Calu3 (cell line): ENCODE measurements at places on chromosomes 4 and X.
A peak's percentile ranks its signal among the peaks of the same experiment; 100 is the strongest.

DNA sequence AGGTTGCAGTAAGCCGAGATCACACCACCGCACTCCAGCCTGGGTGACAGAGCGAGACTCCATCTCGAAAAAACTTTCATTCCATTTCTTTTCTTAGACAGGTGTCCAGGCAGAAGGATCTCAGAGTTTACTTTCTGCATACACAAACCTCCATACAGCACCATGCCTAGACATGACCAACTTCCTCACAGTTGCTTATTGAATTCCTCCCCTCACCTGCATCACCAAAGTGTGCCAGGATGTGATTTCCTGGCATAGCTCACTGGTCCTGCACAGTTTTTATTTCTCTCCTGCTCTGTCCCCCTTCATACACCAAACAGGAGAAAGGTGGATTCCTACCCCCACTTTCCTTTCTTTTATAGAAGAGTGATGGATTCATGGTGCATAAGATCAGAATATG, 34.7 kb upstream of the PPARGC1A start:
- DNase-seq = no peak

DNA sequence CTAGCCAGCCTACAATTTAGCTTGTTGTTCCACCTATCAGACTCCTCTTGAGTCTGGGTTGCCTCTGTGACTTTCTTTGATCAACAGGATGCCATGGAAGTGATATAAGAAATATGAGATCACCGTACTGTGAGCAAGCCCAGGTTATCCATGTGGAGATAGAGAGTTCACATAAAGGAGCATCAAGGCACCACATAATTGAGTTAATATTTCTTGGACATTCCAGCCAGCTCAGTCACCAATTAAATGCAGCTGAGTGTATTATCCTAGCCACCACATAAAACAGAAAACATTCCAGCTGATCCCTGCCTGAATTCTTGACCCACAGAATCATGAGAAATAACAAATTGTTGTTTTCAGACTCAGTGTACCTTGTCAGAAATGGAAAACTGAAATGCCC, 253.6 kb downstream of the PPP1R2C start:
- DNase-seq = no peak

- no peak for DNase-seq
Observed at GRCh38 chr4:53714236-53715140, 123.2 kb upstream of the LNX1 start.

- DNase-seq = no peak
Observed at GRCh38 chr4:31788676-31789075, 1068.5 kb downstream of the PCDH7 start.

DNA sequence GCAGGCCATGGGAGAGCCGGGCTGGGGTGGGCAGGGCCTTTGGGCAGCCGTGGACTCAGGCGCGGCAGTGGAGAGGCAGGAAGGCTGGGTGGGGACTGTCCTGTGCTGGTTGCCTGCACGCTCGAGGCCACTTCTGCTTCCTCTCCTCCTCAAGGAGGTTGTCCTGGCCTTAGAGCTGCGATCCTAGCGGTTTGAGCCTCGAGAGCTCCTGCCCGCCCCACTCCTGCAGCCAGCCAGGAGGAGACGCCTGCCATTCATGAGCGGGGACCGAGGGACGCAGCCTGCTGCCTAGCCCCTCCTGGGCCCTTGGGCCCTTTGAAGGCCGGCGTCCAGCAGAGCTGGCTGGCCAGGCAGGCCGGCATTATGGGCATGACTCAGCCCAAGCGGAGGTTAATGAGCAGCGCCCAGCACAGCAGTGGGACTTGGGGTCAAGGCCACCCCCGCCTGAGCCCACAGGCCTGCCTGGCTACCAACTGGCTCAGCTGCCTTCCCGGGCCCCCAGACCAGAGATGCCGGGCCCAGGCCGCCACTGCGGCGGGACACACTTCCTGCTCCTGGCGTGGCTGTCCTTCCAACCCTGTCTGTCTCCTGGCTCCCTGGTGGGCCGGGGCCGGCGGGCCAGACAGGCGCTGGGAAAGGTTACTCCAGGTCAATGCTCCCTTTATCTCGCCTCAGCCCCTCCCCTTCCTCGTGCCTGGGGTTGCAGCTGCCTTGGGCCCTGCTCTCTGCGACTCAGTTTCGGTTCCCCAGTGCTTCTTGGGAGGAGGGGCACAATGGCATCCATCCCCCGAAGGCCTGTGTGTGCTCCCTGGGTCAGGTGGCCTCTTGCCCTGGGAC, 1.8 kb downstream of the ABCD1 start:
- DNase-seq = peak; percentile 36

DNA sequence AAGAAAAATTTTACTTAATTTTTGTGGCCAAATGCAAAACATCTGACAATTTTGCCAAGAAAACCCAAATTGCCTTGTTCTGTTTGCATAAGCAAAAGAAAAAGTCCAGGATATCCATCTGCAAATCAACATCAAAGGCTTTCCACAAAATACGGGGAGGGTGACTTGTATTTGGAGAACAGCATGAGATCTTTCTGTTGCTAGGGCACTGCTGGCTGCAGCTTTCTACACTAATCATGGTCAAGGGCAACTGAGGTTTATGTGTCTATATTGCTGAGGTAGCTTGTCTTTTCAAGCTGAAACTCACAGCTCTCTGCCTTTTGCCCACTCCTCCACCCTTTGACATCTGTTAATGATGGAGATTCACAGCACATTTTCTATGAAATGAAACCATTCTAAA, 389.1 kb downstream of the NKX6-1 start:
- DNase-seq = no peak

GRCh38 chrX:27466051-27466450, 2.9 kb upstream of the PPP4R3C start:
- no peak for DNase-seq

DNA sequence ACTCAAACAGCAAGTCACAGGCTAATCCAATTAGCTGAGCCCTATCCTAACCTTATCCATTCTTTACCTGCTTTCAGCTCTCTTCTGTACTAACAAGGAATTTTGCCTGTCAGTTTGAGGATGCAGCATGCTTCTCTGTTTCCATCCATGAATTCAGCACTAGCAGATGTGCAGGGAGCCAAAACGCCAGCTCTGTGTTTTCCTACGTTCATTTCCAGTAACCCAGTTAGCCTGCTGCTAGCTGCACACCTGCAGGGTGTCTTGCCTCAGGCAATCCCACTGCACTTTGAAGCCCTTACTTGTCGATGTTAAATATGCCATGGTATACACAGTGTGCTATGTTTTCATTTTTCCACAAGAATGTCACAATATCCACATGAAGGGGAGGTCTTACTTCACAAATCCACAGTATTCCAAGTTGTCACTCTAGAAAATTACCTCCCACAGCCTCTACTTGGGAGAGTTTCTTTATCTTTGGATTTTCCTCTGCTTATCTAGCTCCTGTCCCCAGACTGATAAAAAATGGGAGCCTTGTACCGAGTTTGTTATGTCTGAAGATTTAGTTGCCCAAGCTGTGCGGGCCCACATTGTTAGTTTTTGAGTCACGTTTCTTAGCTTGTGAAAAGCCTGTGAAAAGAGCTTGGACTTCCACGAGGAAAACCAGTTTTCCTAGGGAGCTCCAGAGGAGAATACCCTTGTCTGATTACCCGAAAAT, 127.6 kb upstream of the HHIP start:
- DNase-seq = no peak

- peak; percentile 20 for DNase-seq
Observed at GRCh38 chrX:104195489-104196084, 29.3 kb downstream of the FAM199X start.

- DNase-seq = peak; percentile 29
Observed at GRCh38 chrX:151870602-151871001, 42.1 kb upstream of the MAGEA4 start.

DNA sequence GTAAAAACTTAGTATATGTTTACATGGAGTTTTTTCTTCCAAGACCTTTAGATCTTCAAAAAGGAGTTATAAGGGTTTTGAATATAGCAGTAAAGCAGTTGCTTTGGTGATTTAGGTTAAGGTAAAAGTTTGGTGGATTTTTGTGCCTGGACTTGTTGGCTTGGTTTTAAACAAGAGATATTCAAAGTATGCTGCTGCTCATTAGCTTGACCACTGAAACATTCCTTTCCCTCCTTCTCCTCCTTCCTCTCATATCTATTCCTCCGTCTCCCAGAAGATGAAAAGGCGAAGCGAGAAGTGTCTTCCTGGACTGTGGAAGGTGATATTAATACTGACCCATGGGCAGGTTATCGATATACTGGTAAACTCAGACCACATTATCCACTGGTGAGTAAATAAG, 38.4 kb downstream of the METAP1 start:
- no peak for DNase-seq

- DNase-seq = no peak
Observed at GRCh38 chr4:64266669-64267068, 142.6 kb downstream of the TECRL start.

DNA sequence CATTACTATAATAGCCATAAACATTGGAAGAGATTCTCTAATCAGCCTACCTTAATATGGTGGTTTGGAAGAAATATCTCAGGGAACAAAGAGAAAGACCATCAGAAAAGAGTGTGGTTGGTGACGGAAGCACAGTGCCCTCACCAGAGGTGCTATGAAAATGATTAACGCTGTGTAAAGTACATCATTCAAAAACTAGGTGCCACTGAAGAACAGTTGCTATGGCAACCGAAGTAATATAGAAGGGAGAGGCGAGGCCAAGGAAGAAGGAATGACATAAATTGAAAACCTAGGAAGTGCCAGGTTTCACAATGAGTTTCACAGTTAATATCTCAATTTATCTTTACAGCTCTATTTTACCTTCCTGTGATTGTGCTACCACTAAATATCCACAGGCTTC, 57.0 kb upstream of the ARSJ start:
- peak; percentile 45 for DNase-seq

DNA sequence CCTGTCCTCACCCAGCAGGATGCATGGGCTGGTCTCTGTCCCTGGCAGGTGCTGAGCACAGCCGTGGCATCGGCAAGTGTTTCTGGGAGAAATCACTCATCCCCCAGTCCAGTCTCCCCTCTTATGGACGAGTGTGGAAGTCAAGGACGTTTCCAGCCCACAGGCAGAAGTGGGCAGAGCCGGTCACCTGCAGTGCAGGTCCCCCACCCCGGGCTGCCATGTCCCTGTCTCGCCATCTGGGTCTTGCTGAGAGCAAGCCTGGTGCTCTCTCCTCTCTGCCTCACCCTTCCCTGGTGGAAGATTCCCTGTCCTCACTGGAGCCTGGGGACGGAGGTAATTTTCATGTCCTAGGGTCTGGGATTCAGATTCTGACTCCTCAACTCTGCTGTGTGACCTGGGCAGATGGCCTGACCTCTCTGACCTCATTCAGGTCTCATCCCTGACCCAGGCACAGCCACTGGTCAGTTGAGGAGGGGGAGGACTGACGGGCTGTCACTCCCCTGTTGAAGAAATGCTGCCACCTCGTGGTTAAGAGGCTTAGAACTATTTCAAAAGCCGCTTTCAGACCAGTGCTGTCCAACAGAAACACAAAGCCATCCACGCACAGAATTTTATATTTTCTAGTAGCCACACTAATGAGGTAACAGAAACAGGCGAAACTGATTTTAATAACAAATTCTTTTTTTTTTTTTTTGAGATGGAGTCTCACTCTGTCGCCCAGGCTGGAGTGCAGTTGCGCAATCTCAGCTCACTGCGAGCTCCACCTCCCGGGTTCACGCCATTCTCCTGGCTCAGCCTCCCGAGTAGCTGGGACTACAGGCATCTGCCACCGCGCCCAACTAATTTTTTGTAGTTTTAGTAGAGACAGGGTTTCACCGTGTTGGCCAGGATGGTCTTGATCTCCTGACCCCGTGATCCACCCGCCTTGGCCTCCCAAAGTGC, 1.8 kb downstream of the CPZ start:
- DNase-seq = peak; percentile 62

DNA sequence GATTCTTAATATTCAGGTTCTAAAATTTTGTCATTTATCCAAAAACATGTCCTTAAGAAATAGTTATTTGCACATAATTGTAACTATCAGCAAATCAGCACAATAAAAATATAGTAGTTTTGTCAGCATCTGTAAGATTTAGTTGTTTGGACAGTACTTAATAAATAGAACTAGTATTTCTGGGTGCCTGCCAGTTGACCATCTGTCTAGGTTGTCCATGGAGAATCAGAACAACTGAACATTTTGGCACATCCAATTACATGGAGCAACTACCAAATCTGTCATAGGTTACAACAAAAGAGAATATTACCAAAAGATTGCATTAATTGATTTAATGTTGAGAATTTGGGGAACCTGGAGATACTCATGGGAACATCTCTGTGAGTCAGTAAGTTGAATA, 305.5 kb upstream of the TACR3 start:
- DNase-seq = no peak

DNA sequence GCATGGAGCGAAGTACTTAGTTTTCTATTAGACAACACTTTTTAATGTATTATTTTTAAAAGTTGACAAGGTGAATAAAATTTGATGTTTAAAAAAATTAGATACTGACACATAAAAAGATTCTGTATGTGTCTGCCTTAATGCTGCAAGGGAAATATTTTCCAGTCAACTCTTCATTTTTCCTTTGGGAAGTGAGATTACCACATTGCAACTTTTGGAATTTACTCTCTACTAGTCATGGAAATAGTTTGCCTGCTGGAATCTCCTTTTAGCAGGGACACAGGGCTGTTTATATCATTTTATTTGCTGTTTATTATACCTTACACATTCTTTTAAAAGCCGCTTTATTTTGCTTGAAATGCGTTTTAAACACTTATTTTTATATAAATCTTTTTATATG, 135.1 kb downstream of the MID1 start:
- DNase-seq = no peak

- no peak for DNase-seq
Observed at GRCh38 chr4:175470131-175470530, 341.9 kb downstream of the GPM6A start.

DNA sequence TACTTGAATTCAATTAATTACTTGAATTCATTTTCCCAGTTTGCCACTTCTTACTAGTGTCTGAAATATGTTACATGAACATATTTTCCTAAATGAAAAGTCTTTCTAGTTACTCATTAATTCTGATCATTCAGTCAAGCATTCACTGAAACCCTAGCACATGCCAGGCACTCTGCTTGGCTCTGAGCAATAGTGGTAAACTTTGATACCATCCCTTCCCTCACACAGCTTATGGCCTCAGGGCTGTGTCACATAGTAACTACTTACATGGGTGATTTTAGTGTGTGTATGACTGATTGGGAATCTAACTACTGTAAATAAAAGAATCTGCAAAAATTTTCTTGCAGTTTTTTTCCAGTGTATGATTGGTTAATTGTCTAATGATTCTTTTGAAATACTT, 32.7 kb downstream of the METAP1 start:
- DNase-seq = no peak

DNA sequence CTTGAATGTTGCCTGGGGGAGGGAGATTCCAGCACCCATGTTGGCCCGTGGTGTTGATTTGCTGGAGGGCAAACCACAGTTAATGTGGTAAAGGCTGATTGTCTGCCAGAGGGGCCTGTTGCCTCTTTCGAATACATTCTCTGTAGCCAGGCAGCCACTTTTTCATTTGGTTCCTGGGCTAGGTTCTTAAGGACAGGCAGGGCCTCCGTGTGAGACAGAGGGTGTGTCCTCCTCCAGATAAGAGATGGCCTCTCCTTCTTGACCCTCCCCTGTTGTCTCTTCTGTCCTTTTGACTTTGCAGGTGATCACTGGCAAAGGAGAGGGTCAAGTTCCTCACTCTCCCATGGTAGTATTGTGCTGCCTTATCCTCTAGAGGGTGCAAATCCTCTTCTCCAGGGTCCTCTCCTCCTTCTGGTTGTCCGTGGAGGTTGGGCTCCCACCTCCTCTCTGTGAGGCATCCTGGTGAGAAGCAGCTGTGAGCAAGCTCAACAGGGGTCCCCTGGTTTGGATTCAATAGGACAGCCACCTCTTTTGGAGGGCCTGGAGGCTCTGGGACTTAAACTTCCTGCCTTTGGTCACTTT, 44.9 kb downstream of the ZNF182 start:
- DNase-seq = no peak
